ENCODE measurements at places on chromosomes 7 and 10. TPM values are rescaled to one million over a fixed set of nuclear protein-coding genes. Genes with fewer than 3 reads are reported as not detected.
A peak's percentile ranks its signal among the peaks of the same experiment; 100 is the strongest.

CHCHD2 gene
- 137 TPM for total RNA-seq

ERVW-1 gene
- total RNA-seq, result not detected

RSPH10B gene
- 1.5 TPM for total RNA-seq

CALY gene
- total RNA-seq, result 2.5 TPM

ANKRD61 gene
- 0.47 TPM for total RNA-seq

UNCX gene
- not detected for total RNA-seq

NPFFR1 gene
- not detected for total RNA-seq

MEOX2 gene
- 0.20 TPM for total RNA-seq

CCL24 gene
- not detected for total RNA-seq

TUBAL3 gene
- total RNA-seq, result not detected

CREB5 gene
- 4.6 TPM for total RNA-seq

CPEB3 gene
- 2.3 TPM for total RNA-seq

ELFN1 gene
- 12.3 TPM for total RNA-seq

DNA sequence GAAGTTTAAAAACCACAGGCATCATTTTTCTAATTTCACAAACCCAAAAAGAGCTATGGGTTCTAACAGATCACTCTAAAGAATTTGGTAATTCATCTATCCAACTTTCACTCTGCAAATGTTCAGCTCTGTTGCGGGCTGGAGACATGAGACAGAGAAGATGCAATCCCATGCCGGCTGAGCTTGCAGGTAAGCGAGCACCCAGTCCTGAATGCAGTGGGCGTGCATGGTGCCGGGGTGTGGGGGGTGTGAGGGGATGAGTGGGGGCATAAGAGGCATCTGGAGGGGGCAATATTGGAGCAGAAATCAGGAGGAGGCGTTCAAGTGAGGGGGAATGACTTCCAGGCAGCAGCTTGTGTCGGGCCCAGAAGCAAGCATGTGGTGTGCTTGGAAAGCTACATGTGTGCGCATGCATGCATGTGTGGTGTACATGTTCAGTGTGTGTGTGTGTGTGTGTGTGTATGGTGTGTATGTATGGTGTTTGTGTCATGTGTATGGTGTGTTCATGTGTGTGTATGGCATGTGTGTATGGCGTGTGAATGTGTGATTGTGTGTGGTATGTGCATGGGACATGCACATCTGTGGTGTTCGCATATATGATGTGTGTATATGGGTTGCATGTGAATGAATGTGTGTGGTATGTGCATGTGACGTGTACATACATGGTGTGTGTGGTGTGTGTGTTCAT is 172.9 kb downstream of the PRKCQ start:
- H3K36me3 ChIP-seq, result no peaks in the 10 kb centered on the region
- no peak overlapping the region for H3K27ac ChIP-seq
- no peak for DNase-seq

- peak; percentile 53 for DNase-seq
- H3K36me3 ChIP-seq, result peaks cover 10% of the 10 kb centered on the region
- H3K4me1 ChIP-seq, result peaks cover 13% of the 10 kb centered on the region
- H3K27ac ChIP-seq, result peak overlapping the region; percentile 95
- H3K27me3 ChIP-seq, result peaks cover 24% of the 10 kb centered on the region
These were observed 334 bp downstream of the ZNF800 start for GRCh38 chr7:127392182-127392565.

DNA sequence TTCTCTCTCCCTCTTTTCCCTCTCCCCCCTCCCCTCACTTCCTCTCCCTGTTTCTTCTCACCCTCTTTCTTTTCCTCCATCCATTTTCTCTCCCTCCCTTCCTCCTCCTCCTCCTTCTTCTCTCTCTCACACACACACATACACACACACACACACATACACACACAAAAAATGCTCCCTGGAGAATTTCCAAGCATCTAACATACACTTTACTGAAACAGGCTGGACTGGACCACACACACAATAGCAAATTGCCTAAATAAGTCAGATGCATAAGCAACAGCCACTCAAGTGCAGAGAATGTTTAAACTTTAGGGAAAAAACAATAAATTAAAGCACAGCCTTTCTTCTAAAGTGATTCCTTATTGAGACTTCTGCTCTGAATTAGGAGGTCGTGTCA is 267.7 kb downstream of the FGFR2 start:
- no peak overlapping the region for H3K4me3 ChIP-seq
- H3K27ac ChIP-seq, result no peak overlapping the region
- peaks cover 17% of the 10 kb centered on the region for H3K4me1 ChIP-seq
- H3K27me3 ChIP-seq, result no peaks in the 10 kb centered on the region
- no peak for DNase-seq
- H3K36me3 ChIP-seq, result no peaks in the 10 kb centered on the region

GRCh38 chr7:32479574-32480200 is 10.5 kb downstream of the LSM5 start:
- H3K4me1 ChIP-seq, result no peaks in the 10 kb centered on the region
- H3K27ac ChIP-seq, result no peak overlapping the region

- peaks cover 20% of the 10 kb centered on the region for H3K4me1 ChIP-seq
- DNase-seq, result no peak
- no peak overlapping the region for H3K27ac ChIP-seq
These were observed 22.9 kb upstream of the AOC1 start for GRCh38 chr7:150829426-150829825.

DNA sequence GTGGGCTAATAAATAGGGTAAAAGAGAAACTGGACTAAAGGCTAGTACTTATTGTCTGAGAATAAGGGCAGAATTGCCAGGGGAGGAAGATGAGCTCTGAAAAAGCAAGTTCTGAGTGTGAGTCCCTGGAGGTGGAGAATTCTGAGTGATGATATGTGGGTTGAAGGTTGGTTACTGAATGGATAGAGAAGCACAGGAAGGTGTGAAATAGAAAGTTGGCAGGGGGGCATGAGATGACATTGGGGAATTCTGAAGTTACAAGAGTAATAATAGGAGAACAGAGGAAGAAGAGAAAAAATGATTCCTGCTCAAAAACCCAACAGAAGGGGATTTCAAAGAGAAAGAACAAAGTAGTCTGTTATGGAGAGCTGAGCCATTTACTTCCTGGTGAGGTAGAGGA is 76.9 kb downstream of the PRKCQ start:
- H3K4me3 ChIP-seq, result no peak overlapping the region
- H3K27me3 ChIP-seq, result peaks cover 3% of the 10 kb centered on the region
- no peak for DNase-seq
- H3K27ac ChIP-seq, result no peak overlapping the region
- H3K4me1 ChIP-seq, result no peaks in the 10 kb centered on the region
- peaks cover 7% of the 10 kb centered on the region for H3K36me3 ChIP-seq

DNA sequence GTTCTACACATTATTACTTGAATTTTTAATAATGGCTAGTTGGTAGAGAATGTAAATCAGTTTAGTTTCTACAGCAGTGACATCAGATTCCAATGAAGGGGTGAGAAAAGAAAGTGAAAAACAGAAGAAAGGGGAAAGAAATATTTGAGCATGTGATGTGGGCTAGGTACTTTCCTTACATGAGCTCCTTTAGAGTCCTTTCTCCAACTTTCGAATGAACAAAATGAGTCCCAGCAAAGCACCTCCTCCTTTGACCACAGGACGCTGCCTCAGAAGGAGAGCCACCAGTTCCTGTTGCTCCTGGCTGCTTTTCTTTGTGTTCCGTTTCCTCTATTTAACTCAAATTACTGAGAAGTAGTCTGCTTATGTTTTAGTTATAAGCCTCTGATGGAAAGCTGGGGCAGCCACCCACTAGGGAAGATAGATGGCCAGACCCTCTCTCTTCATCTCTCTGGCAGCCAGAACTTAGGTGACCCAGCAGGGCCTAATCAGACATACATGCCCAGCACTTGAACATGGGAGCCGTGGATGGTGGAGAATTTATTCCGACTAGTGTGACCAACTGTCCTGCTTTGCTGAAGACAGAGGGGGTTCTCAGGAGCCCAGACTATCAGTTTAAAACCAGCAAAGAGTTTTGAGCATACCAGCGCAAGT is 82.4 kb upstream of the NME8 start:
- H3K4me3 ChIP-seq, result no peak overlapping the region
- H3K27ac ChIP-seq, result no peak overlapping the region
- H3K36me3 ChIP-seq, result no peaks in the 10 kb centered on the region
- no peaks in the 10 kb centered on the region for H3K4me1 ChIP-seq

DNA sequence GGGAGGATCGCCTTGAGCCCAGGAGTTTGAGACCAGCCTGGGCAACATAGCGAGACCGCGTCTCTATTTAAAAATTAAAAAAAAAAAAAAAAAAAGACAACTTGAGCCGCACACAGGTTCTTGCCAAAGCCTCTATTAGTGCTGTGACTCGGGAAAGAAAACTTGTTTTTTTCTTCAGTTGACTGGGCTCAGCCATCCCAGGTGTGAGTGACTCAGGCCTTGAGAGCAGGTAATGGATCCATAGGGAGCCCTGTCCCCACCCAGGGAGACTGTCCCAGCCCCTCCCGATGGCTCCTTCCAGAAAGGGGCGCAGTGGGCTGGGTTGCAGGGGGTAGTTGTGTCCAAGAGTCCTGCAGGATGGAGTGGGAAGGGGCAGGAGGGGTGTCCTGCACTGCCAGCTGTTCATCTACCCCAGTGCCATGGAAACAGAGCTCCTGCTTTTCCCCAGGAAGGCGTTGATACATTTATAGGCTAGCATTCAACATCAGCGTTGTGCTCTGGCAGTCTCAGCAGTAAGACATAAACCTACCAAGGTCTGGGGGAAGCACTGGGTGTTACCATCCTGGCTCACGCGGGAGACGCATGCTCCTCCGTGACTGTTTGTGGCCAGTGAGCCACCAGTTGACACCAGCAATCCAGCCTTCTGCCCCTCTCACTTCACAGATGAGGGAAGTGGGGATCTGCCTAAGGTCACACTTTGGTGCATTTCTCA is 126.6 kb downstream of the CUX1 start:
- H3K4me1 ChIP-seq, result peaks cover 29% of the 10 kb centered on the region
- H3K27ac ChIP-seq, result no peak overlapping the region
- no peaks in the 10 kb centered on the region for H3K27me3 ChIP-seq
- DNase-seq, result no peak

GRCh38 chr10:110211465-110211843 is 4.0 kb downstream of the MXI1 start:
- DNase-seq, result no peak
- peaks cover 26% of the 10 kb centered on the region for H3K4me1 ChIP-seq

- no peaks in the 10 kb centered on the region for H3K36me3 ChIP-seq
- H3K27ac ChIP-seq, result peak overlapping the region; percentile 45
- peaks cover 14% of the 10 kb centered on the region for H3K4me1 ChIP-seq
- H3K27me3 ChIP-seq, result peaks cover 6% of the 10 kb centered on the region
These were observed 71.2 kb upstream of the DUSP5 start for GRCh38 chr10:110426294-110427181.

GRCh38 chr10:58350619-58351323 is 16.0 kb downstream of the UBE2D1 start:
- DNase-seq, result no peak
- no peak overlapping the region for H3K4me3 ChIP-seq
- peaks cover 20% of the 10 kb centered on the region for H3K4me1 ChIP-seq
- peaks cover 8% of the 10 kb centered on the region for H3K36me3 ChIP-seq
- H3K27ac ChIP-seq, result no peak overlapping the region

DNA sequence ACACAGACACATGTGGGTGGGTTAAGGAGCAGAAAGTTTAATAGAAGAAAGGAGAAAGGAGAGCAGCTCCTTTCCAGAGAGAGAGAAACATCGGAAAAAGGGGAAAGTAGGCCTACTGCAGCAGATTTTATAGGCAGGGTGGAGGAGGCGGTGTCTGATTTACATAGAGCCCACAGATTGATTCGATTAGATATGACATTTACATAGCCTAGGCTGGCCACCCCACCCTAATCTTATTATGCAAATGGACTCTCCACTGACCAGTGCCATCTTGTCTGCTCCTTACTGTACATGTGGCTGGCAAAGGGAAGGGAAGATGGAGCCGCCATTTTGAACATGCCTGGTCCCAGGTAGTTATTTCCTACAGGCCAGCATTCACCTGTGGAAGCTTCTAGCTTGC is 38.7 kb upstream of the SCIN start:
- no peaks in the 10 kb centered on the region for H3K4me1 ChIP-seq
- no peaks in the 10 kb centered on the region for H3K36me3 ChIP-seq
- H3K27me3 ChIP-seq, result no peaks in the 10 kb centered on the region

GRCh38 chr7:140312141-140312846 is 86.0 kb downstream of the SLC37A3 start:
- peaks cover 12% of the 10 kb centered on the region for H3K36me3 ChIP-seq
- H3K27ac ChIP-seq, result no peak overlapping the region
- H3K4me1 ChIP-seq, result peaks cover 7% of the 10 kb centered on the region
- DNase-seq, result no peak
- no peak overlapping the region for H3K4me3 ChIP-seq

DNA sequence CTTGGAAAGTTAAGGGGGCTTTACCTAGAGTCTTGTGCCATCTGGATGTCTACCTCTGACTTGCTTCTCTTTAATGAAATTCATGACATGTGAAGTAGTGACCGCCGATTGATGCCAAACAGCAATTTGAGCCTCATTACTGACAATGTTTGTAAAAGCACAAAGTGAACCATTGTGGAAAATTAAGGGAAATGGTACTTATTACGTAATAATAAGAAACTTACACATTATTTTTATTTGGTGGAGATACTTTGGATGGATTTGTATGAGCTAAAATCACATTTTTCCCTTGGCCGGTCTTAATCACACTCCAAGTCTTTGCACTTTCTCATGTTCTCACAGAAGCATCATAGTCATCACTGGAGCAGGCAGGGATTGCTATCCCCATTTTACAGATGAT is 265.1 kb upstream of the KLF6 start:
- no peak overlapping the region for H3K27ac ChIP-seq
- no peaks in the 10 kb centered on the region for H3K4me1 ChIP-seq
- H3K36me3 ChIP-seq, result no peaks in the 10 kb centered on the region

DNA sequence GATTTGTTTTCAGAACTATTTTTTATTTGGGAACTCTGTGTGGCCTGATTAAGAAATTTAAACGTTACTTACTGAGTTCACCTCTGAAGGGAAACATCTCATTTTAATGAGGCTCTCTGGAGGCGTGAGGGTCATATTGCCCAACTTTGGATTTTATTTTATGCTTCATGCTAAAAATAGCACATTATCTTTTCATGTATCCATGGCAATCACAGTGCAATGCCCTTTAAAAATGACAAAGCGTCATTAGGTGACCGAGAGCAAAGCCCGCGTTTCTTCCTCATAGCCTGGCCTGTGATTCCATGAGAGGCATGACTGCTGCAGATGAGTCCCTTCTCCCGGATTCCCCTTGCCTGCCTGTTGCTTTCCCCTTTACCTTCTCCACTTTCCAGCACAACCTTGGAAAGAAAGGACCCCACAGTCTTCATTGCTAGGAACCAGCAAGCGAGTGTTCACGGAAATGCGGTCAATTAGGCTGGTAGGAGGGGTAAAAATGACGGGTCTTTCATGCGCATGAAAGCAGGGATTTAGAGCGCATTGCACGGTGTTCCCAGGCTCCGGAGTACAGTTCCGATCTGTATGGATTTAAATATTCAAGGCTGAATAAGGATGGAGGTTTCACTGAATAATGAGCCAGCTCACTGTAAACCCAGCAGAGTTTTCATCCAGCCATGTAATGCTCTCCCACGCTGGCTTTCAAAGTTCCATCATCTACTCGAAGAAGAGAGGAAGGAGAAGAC is 98.2 kb upstream of the PITRM1 start:
- peaks cover 39% of the 10 kb centered on the region for H3K27me3 ChIP-seq
- no peak overlapping the region for H3K27ac ChIP-seq
- no peak overlapping the region for H3K4me3 ChIP-seq
- no peaks in the 10 kb centered on the region for H3K4me1 ChIP-seq
- H3K36me3 ChIP-seq, result no peaks in the 10 kb centered on the region
- DNase-seq, result no peak

All from progenitor cell of endocrine pancreas (in vitro differentiated cells).